Stimulated activated CD8-positive, alpha-beta memory T cell treated with anti-CD3 and anti-CD28 coated beads, Interleukin-4, amount 100 ng/mL, for 48 hours (primary cell): ENCODE measurements at places on chromosomes 6 and 20.

GRCh38 chr6:116450185-116450710 lies 10.9 kb upstream of the CALHM6 start:
- DNase-seq = no peak

DNA sequence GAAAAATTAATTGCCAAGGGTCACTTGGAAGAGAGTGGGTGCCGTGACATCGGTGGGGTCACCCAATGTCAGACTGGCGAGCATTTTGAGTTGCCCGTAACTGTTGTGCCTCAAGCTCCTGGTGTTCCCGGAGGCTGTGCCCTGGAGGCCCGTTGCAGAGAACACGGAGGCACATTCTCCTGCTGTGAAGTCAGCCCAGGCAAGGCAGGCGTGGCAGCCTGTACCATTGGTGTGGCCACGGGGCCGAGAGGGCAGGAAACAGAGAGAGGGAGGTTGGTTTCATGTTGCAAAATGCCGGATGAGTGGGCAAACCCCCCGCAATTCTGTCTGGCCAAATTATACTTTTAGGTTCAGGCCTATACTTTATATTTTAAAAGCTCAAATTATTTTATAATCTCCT lies 81.2 kb downstream of the THBS2 start:
- DNase-seq = no peak

- DNase-seq = no peak
Observed at GRCh38 chr6:145119081-145119480, 616.2 kb downstream of the EPM2A start.

GRCh38 chr6:81534934-81535465 lies 217.5 kb downstream of the TENT5A start:
- DNase-seq = no peak

DNA sequence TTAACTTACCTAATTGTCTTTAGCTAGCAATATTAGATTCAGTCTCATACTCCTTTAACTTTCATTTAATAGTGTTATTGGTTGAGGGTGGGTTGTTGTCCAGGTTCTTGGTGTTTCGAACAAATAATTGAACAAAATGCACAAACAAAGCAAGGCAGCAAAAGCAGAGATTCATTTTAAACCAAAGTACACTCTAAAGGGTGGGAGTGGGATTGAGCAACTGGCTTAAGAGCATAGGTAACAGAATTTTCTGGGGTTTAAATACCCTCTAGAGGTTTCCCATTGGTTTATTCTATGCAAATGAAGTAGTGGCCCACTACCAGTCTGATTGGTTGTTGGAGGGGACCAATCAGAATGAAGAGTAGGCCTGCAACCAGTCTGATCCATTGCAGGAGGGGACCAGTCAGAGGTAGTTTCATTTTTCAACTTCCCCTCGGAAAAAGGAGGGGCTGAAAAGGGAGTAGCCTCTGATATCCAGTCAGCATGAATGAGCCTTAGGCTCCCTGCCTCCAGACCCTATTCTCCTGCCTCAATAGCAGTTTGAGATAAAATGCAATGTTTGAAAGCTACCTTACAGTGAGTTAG lies 26.3 kb upstream of the RAB23 start:
- no peak for DNase-seq

DNA sequence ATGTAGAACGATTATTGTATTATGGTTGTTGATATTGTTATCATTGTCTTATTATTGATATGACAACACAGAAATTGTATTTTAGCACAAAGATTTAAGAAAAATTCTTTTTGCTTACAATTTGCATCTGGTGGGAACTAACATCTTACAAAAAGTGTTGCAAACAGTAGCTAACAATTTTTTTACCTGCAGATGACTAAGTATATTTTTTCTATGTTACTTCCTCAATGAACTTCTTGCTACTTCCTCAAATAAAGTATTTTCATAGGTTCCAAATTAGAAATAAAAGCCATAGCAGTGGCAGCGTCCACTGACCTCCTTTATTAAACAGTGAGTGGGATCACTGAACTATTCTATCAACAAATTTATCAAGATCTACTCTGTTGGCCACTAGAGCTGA lies 847.0 kb downstream of the PHF3 start:
- DNase-seq = no peak

DNA sequence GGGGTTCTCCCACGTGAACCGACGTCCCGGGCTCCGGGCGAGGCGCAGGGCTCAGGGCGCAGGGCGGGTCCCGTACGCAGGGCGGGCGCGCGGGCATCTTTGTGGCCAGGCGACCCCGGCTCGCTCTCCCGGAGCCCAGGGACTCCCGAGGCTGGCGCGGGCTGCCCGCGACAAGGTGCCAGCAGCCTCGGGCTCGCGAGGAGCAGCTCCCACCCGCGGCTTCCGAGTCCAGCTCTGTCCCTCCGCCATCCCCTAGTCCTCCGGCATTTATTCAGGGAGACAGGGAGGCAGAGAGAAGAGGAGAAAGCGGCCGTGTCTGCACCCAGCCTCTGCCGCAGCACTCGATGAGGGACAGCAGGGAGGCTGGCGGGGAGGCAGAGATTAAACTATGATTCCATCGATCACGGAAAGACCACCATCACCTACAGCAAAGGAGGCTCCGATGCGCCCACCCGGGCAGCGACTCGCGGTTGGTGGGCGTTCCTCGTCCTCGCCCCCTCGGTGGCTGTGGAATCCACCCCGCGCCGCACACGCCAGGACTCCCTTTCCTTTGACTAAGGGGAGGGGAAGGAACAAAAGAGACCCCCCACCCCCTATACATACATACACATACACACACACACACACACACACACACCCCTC lies 1.1 kb downstream of the RGS17 start:
- DNase-seq = no peak

GRCh38 chr6:76453270-76453669 lies 380.8 kb upstream of the IMPG1 start:
- DNase-seq = no peak

DNA sequence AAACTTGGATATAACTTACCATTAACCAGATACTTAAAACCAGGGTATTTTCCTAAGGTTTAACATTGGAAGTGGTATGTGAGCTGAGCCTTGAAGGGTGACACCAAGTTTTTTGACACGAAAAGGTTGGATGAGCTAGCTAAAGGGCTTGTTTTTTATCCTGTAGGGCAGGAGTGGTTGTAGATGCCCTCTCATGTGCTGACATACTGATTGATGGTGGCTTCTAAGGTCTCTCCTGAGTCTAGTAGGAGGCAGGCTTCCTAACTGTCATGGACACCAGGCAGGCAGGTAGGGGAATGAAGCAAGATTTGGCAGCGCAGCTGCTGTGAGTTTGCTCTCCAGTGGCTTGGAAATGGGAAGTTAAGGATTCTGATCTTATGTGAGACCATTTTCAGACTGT lies 66.1 kb downstream of the FOXO3 start:
- no peak for DNase-seq

GRCh38 chr20:22489626-22490286 lies 94.6 kb downstream of the FOXA2 start:
- no peak for DNase-seq

DNA sequence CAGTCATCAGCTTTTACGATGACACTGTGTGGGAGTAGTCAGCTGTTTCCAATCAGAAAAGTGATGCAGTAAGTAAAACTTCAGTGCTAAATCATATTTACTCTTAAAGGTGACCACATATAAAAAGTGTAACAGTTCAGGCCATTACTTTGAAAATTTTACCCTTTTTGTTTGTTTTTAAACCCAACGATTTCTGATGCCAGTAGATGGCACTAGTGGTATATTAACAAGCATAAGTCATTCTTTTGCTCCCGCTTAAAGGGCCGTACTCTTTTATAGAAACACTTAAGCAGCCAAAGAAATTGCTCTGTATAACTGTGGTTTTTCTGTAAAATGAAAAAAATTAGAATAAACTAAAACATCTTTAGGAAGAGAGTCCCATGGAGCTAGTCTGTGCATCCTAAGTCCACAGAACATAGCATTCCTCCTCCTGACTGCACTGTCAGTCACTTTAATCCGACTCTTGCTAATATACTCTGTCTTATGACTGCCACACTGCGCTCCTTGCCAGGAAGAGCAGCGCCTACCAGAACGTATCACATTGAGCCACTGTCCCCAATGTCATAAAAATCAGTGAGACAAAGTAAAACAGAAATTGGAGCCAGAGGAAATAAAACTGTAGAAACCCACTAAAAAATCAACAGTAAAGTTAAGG lies 25.0 kb downstream of the HEBP2 start:
- DNase-seq = no peak

DNA sequence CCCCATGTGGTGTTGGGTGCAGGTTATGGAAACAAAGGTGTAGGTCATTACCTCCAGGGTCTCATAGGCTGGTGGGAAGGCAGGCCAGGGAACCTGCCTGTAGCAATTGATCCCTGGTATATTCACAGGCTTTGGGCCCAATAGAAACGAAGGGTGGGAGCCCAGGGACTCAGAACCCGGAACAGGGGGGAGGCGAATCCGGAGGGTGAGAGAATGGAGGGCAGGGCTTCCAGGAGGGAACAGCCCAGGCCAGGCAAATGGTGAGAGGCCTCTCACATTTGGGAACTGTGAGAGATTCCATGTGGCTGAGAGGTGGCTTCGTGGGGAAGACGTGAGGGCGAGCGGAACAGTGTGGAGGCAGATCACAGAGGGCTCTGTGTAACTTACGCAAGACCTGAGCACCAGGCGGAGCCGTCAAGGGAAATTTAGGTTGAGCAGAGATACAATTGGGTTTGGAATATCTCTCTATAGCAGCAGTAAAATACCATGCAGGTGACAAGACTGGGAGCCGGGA lies 267.1 kb downstream of the ERMARD start:
- no peak for DNase-seq

DNA sequence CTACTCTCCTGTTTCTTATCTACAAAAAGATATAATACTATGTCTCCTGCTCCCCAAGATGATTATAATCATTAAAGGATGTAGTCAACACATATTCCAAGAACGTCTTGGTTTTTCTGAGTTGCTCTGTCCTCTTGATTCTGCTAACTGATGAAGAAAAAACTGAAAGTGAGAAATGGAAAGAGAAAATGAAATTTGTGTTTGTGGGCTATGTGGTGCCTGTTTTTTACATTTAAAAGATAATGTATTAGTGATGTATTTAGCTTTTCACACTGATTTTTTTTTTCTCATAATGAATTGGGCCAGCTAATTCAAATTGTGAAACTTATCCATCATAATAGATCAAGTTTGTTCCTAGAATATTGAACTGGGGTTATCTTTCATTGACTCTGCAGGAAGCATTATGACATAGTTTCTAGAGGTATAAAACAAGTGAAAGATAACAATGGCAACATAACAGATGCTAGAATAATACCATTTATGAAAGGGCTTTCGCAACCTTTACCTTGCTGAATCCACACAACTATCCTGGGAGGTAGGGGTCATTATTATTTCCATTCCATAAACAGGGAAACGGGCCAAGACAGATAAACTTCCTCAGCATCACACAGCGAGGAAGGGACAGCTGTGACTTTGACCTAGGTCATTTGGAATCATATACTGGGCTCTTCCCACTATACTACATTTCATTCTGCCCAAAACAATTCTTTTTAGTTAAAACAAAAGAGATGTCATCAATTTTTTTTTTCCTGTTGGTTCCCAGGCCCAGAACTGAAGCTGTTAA lies 336.7 kb downstream of the GJA1 start:
- DNase-seq = no peak

GRCh38 chr20:24376311-24377099 lies 92.9 kb upstream of the SYNDIG1 start:
- no peak for DNase-seq

- DNase-seq = no peak
Observed at GRCh38 chr6:137581019-137581707, 87.0 kb upstream of the OLIG3 start.

- peak; percentile 80 for DNase-seq
Observed at GRCh38 chr6:85354761-85355618, 94.9 kb upstream of the NT5E start.

GRCh38 chr6:129681913-129682205 lies 28.1 kb downstream of the ARHGAP18 start:
- DNase-seq = no peak

DNA sequence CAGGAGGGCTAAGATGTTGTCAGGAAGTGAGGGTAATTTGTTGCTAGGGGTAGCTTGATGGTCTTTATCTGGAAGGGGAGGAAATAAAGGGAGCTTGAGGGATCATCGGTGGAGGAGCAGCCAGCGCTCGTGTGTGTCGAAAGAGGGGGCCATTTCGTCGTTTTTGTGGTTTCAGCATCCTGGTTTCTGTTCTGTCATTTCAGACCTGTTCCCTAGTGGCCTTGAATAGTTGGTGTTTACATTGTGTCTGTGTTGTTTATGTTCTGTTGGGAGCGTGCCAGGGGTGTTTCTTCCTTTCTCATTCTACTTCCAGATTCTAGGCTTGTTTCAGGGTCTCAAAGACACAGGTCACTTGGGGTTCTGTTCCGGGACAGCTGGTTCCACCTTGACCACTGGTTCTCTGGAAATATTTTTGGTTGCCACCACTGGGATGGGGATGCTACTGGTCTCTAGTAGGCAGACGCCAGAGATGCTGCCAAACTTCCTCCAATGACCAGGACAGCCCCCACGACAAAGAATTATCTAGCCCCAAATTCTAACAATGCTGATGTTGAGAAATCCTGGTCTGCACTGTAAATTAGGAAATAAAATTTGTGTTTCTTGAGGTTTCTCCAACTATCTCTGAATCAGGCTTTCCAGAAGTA lies 113.9 kb upstream of the NAA20 start:
- DNase-seq = no peak

GRCh38 chr20:51526754-51527153 lies 15.8 kb downstream of the NFATC2 start:
- no peak for DNase-seq

GRCh38 chr20:43963233-43963632 lies 48.6 kb downstream of the TOX2 start:
- DNase-seq = no peak

DNA sequence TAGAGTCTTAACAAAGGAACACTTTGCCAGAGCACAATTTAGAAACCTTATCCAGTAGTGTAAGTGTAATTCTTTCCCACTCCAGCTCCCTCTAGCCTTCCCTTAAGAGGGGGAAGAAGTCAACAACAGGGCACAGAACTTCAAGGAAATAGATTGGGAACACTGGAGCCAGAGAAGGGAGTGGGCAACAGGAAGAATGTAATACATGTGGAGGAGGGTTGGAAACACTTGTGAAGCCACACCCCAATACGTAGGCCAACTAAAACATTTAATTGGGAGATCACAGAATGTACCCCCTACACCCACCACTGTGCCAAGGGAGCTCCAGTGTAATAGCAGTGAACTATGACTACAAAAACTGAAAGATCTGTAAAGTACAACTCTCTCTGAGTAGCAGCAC lies 735.7 kb upstream of the HS3ST5 start:
- DNase-seq = no peak

DNA sequence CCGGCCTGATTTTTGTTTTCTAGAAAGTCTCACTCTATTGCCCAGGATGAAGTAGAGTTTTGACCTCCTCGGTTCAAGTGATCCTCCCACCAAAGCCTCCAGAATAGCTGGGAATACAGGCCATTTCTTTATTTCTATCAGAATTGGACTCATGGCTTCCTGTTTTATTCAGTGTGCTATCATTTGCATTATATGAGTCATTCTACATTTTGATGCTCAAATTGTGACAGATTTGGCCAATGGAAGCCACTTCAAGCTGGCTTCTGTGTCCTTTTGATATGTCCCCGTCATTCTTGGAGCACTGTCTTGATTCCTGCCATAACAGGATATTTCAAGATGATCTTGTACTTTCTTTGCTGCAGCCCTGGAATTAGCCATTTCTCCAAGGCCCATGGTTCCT lies 75.1 kb downstream of the CNBD2 start:
- DNase-seq = no peak
